ENCODE measurements at places on chromosomes 7 and 10.

DNA sequence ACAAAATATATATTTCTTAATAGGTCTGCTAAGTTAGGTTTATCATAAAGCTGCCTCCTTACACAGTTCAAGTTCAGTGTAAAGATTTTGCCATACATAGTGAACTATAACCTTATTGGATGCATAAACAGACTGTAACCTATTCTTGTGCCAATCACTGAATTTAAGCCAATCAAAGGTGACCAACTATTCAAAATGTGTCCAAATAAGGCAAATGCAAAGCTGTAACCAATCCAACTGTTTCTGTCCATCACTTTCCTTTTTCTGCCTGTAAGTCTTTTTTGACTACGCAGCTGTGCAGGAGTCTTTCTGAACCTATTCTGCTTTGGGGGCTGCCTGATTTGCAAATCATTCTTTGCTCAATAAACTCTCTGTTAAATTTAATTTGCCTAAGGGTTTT is 11.6 kb upstream of the DNMBP start:
- DNase-seq: peak; percentile 41

DNA sequence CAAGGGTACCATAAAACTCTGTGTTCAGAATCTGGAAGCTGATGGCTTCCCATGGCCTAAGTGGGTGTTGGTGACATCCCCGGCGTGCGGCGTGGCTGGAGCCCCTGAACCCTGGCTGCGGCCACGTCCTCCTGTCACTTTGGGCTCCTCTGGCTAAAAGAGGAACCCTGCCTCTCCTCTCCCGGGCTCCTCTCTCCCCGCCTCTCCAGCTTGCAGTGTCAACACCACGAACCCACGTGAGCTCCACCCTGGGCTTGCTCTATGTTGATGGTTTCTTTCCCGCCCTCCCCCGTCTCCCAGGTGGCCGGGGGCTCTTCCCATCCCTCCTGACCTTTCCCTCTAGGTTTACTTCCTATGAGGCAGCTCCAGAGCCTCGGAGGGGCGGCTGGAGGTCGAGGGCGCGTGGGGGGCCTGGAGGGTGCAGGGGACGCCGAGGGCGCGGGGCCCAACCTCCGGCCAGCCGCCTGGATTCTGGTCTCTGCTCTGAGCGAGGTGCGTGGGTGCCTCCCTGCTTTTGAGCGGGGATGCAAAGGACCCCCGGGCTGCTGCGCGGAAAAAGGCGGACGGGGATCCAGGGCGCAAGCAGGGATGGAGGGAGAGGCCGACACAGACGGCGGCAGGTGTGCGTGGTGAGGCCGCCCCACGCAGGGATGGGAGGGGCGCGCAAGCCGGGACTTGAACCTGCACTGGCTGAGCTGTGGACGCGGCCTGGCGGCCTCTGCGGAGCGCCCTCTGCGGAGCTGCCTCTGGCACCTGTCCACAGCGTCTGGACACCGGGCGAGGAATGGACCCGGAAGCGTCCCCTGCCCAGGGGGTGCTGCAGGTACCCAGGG is 115.5 kb upstream of the DIP2C start:
- no peak for DNase-seq

DNA sequence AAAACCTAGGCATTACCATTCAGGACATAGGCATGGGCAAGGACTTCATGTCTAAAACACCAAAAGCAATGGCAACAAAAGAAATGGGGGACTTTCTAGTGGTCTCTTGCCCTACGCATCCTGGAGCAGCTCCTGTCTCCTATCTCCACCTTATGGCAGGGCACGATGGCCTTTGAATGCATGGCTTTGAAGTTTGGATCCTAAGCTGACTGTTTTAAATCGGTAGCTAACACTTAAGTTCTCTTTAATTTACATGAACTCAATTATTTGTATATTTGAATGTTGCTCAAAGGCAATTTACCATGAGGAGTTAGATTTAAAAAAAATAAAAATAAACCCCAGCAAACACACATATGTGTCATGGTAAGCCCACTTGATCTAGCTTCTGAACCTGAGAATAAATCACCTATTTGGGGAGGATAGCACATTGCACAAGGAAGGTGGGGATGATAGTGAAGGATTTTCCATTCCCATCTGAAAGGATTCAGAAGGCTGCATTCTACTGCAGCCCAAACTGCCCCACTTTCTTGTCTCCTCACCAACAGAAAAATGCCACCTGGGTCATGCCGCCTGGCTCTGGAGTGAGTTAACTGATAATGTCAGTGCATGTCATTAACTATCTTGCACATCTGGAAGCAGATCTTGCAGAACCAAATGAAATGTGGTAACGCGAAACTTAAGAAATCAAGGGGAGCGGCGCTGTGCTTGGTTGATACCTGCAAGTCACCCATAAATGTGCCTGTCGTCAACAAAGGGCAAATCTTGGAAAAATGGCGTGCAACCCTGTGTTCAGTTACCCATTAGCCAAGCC is 12.4 kb downstream of the KLF6 start:
- DNase-seq: no peak

- DNase-seq: no peak
Observed at GRCh38 chr7:2383543-2384274, 19.7 kb upstream of the CHST12 start.

DNA sequence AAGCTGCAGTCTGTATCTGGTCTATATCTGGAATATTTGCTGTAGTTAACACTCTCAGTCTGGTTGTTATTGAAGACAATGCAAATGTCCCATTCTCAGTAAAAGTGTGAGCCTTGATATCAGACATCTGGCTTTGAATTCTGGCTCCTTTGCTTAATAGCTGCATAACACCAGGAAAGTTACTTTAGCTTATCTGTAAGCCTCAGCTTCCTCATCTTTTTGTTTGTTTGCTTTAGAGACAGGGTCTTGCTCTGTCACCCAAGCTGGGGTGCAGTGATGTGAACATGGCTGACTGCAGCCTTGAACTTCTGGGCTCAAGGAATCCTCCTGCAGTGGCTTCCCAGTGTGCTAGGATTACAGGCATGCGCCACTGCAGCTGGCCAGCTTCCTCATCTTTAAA is 41.3 kb downstream of the CNNM2 start:
- DNase-seq: no peak

GRCh38 chr10:82240408-82240807 is 365.4 kb downstream of the NRG3 start:
- DNase-seq: no peak

DNA sequence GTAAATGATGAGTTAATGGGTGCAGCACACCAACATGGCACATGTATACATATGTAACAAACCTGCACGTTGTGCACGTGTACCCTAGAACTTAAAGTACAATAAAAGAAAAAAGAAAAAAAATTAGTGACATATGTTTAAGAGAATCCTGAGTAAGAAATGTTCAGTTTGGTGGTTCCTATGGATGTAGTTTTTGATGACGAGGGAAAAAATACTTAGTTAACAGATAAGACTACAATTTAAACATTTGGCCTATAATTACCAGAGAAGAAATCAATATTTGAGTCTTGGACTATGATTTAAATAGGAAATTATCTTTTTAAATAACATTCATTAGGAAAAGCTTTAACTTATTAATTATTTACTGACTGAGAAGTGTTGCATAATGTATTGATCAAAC is 39.2 kb upstream of the SLC26A3 start:
- no peak for DNase-seq

Data from NCI-H1092 treated with DMSO at 0.1 percent for 48 hours (cell line).